ENCODE measurements at places on chromosomes 16 and 17.

DNA sequence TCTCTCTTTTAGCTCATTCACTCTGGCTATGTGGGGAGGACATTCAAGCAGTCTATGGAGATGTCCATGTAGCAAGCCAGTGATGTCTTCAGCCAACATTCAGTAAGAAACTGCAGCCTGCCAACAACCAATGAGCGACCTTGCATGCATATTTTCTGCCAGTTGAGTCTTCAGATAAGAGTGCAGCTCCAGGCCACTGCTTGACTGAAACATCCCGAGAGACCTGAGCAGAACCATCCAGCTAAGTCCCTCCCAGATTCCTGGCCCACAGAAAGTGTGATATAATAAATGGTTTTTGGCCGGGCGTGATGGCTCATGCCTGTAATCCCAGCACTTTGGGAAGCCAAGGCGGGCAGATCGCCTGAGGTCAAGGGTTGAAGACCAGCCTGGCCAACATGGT is 10.5 kb upstream of the C17orf58 start:
- no peak for DNase-seq

- no peak for DNase-seq
Observed at GRCh38 chr17:79699386-79700036, 31.2 kb upstream of the ENPP7 start.

GRCh38 chr17:61486135-61487120 is 34.2 kb downstream of the TBX4 start:
- no peak for DNase-seq

GRCh38 chr17:43897831-43898230 is 9.5 kb downstream of the MPP2 start:
- DNase-seq = no peak

- DNase-seq = no peak
Observed at GRCh38 chr17:77455111-77455890, 314.5 kb downstream of the SEC14L1 start.

DNA sequence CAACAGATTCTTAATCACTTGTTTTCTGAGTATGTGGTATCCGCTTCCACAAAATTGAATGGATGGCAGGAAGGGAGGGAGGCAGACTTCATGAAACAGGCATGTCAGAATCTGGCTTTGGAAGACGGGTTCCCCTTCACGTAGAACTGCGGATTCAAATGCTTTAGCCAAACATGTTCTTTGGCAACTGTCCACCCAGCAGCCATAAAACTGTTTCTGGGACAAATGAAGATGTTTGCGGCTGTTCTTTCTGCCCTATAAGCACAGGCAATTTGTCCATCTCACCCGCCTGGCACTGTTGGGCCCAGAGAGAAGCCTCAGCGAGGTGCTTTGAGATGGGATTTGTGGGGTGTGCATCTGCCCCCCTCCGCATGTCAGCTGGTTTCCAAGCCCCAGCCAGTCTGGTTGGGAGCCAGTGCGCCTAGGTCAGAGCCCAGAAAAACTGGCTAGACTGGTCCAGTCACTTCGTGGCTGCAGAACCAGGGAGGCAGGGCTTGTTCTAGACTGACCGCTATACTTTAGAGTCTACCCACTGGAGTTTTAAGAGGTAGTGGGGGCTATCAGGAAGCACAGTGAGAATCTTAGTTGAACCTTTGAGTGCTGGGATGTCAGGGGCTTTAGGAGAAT is 6.3 kb downstream of the CRHR1 start:
- DNase-seq = no peak
